ENCODE measurements at places on chromosomes 3 and 15. TPM values are rescaled to one million over a fixed set of nuclear protein-coding genes. Genes with fewer than 3 reads are reported as not detected.

HTR3E gene
- polyA plus RNA-seq, result not detected

SETD2 gene
- 39.9 TPM for polyA plus RNA-seq

MUC20 gene
- 12.9 TPM for polyA plus RNA-seq

UCN2 gene
- polyA plus RNA-seq, result 0.29 TPM

CHRD gene
- polyA plus RNA-seq, result 17.4 TPM

PRICKLE2 gene
- 24.9 TPM for polyA plus RNA-seq

CCRL2 gene
- 0.93 TPM for polyA plus RNA-seq

CHRNA5 gene
- polyA plus RNA-seq, result 2.6 TPM

DISP2 gene
- 28.6 TPM for polyA plus RNA-seq

MAP1A gene
- 230 TPM for polyA plus RNA-seq
